ENCODE measurements at places on chromosomes 13 and 19.

DNA sequence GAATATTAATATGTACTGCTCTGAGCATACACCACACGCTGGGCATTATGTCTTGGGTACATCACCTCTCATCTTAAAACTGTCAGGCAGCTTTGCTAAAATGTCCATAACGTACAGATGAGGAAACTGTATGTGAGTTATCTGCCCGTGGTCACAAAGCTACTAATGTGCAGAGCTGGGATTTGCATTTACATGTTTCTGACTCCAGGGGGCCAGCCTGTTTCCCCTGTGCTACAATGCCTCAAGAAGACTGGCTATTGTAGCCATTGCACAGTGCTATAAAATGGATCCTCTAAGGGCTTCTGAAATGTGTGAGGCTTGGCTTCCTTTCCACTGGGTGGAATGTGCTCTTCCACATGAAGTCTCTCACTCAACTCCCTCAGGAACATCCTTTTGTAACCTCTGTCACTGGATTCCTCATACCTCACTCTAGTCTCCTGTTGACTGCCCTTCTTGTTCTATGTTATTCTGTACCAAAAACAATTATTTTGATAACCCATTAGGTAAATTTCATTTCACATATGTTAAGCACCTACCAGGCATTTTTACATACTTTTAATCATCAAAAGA lies 95.6 kb upstream of the HTR2A start:
- no peak for DNase-seq

DNA sequence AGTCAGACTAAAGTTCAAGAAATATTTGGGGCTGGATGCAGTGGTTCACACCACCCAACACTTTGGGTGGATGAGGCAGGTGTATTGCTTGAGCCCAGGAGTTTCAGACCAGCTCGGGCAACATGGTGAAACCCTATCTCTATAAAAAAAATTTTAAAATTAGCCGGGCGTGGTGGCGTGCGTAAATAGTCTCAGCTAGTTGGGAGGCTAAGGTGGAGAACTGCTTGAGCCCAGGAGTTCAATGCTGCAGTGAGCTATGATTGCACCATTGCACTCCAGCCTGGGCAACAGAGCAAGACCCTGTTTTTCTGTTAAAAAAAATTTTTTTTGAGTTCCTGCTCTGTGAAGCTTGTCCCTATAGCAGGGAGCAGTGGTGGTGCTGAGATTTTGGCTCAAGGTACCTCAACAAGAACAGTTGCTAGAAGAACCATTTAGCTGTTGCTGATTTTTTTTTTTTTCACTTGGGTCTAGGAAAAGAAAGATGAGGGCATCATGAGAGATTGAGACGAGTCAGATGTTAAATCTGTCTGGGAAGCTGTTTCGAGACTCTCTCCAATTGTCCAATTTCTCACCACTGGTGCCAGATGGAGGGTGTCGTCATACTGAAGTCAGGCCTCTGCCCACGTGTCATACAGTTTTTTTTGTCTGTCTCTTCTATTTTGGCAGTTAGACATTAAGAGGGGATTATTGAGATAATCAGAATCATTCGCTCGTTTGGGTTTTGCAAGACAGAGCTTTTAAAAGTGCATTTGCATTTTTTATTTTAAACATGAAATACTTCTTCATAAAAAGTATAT lies 3.7 kb downstream of the SLC25A42 start:
- no peak for DNase-seq

DNA sequence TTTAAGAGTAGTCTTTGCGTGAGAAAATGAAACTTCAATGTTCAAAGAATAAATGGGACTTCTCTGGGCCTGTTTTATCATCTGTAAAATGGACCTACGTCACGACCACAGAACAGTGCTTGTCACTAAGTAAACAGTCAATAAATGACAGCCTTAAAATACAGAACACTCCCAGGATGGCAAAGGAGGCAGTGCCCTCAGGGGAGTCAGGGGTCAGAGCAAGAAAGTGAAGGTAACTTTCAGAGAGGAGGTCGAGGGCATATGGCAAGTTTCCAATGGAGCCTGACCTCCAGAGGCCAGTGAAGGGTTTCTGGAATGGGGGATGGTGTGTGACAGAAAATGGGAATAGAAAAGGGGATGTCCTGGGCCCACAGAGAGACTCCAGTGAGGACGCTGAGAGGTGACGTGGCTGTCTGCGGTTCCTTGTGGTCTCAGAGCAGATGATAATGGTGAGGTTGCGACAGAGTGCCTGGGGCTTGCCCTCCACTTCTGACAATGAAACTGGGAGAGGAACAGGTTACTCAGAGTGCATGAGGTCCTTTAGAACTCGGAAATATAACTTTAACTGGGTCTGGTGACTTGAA lies 91.8 kb downstream of the UBL3 start:
- peak; percentile 30 for DNase-seq

DNA sequence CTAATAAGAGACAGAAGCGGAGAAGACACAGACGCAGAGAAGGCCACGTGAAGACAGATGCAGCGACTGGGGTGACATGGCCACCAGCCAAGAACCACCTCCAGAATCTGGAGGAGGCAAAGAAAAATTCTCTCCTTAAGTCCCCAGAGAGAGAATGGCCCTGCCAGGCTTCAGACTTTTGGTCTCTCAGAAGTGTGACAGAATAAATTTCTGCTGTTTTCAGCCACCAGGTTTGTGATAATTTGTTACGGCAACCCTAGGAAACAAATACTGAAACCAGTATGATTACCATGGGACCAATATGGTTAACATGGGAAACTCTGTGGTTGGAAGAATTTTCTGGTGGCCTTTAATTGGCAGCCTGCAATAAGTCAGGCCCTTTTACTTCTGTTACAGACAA lies 63.9 kb upstream of the DOCK9 start:
- no peak for DNase-seq

GRCh38 chr19:3720349-3720917 lies 12.2 kb downstream of the TJP3 start:
- no peak for DNase-seq

All from CD8-positive, alpha-beta memory T cell (primary cell).